ENCODE measurements at places on chromosomes 4 and X. TPM values are rescaled to one million over a fixed set of nuclear protein-coding genes. Genes with fewer than 3 reads are reported as not detected.

The MAGEA10 gene
- not detected for polyA plus RNA-seq

- DNase-seq: no peak
Observed at GRCh38 chr4:6198278-6198677, 2.1 kb downstream of the JAKMIP1 start.

The PABPC5 gene
- 0.99 TPM for polyA plus RNA-seq

The NLRP2B gene
- not detected for polyA plus RNA-seq

The USO1 gene
- 90.3 TPM for polyA plus RNA-seq

The PAK3 gene
- polyA plus RNA-seq: 0.16 TPM

- DNase-seq: no peak
Observed at GRCh38 chr4:44927399-44928380, 201.3 kb upstream of the GNPDA2 start.

DNA sequence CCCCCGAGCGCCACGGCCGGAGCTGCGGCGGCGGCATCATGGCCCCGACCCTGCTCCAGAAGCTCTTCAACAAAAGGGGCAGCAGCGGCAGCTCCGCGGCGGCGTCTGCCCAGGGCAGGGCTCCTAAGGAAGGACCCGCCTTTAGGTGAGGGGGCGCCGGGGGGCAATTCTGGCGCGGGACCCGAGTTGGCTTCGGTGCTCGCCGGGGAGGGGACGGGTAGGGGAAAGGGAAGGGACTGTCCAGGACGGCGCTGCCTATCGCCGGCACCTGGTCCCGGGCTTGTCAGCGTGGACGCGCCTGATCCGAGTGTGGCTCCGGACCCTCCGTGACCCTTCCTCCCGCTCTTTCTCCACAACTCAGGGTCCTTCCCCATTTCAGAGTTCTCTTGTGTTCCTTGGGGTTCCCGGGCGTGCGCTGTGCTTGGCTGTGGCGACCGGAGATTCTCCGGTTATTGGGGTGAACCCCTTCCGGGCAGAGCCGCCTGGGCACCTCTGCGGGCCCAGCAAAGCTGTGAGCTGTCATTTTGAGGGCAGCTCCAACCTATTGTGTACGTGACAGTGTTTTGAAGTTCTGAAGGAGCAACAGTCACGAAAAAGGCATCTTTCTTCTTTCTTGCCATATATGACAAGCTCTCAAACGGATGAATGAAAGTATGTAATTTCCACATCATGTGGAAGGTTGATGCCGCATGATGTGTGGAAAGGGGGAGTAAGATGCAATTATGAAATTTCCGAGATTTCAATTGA lies 522 bp downstream of the FNIP2 start:
- no peak for DNase-seq

- no peak for DNase-seq
Observed at GRCh38 chr4:169948271-169948670, 77.9 kb downstream of the MFAP3L start.

- DNase-seq: no peak
Observed at GRCh38 chr4:18056030-18056429, 34.5 kb upstream of the LCORL start.

DNA sequence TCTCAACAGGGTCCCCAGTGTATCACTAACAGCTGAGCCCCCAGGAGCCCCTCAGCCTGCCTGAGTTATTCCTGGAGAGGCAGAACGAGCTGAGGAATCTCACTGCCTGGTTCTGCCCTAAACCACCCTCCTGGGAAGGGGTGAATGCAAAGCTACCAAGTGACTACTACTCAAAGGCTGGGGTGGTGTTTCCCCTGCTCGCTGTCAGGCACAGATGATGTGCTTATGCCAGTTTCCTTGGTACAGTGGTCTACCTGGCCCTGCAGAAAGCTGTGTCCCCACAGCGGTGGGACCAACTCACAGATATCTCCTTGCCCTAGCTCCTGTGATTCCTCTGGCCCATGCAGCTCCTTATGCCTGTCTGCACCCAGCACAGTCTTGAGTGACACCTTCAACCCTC lies 35.4 kb upstream of the ASMTL start:
- DNase-seq: no peak

- DNase-seq: no peak
Observed at GRCh38 chr4:16006771-16007446, 43.9 kb upstream of the FGFBP2 start.

The ASB12 gene
- polyA plus RNA-seq: not detected

The HGFAC gene
- polyA plus RNA-seq: not detected

DNA sequence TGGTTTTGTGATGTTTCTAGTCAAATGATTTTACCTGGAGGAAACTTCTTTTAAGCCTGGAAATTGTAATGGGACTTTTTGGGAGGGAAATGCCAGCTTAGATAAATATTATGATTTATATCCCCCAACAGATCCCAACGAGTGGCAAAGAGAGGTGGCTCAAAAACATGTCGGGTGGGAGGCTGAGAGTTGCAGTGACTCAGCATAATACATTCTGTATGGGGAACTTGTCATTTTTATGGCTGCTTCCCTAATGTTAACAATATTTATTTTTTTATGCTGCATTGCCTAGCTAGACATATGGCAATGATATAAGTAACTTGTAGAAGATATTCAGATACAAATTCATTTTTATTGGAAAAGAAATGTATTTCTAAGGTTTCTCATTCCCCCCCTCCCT lies 219.0 kb downstream of the ARHGAP10 start:
- no peak for DNase-seq

GRCh38 chr4:38865445-38865844 lies 2.2 kb upstream of the FAM114A1 start:
- DNase-seq: no peak

DNA sequence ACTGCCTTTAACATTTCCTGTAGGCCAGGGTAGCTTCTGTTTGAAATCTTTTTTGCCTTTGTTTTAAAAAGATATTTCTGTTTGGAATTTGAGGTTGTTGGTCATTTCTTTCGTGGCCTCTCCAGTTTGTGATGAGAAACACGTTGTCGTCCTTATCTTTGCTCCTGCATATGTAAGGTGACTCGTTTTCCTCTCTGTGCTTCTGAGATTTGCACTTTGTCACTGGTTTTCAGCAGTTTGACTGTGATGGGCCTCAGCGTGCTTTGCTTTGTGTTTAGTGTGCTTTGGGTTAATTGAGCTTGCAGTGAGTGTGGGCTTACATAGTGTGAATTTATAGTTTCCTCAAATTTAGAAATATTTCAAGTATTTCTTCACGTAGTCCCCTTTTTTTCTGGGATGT lies 81.5 kb downstream of the FAM193A start:
- no peak for DNase-seq

DNA sequence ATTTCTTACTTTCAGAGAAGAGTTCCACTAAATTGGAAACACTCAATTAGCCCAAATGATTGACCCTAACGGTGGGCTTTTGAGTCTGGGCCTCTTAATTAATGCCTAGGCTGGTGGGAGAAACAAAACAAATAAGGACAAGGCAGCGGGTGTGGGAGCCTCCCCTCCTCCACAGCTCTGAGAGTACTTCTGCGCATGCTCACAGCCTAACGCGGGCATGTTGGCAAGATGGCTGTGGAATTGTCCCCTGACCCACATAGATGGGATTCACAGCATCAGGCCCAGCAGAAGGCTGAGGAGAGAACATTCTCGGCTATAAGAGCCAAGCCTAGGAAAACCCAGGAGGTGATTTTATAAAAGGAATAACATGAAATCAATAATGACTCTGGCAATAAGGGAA lies 230.1 kb downstream of the HS6ST2 start:
- DNase-seq: no peak

GRCh38 chrX:52031371-52031770 lies 37.6 kb downstream of the MAGED4B start:
- no peak for DNase-seq

DNA sequence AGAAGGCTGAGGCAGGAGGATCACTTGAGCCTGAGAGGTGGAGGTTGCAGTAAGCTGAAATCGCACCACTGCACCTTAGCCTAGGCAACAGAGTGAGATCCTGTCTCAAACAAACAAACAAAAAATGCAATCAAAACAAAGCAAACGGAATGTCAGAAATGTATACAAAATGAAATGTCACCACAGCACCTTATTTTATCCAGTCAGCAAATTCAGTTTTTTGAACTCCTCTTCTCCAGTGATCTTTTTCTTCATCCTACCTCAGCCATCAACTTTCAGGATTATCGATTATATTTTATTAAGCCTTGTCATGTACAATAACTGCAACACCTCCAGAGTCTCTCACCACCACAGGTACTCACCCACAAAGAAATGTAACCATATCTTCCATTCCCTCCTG lies 31.1 kb upstream of the HPGDS start:
- no peak for DNase-seq

DNA sequence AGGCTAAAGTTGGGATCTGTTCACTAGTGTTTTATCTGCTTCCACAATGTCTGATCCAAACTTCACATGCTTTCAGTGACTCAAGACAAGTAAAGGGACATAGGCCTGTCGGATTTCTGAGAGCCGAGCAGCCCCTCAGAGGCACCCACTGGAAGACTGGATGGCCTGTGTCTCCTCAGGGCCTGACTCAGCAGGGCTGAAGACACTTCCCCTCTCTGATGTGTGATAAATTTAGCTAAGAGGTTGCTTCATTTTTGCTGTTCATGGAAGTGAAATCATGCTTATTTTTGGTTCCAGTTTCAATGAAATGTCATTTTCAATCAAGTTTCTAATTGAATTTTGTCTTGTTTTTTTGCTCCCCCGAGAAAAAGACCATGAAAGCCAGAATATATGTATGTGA lies 93.7 kb downstream of the MXRA5 start:
- no peak for DNase-seq

GRCh38 chr4:11223311-11223710 lies 205.4 kb downstream of the HS3ST1 start:
- DNase-seq: no peak

- no peak for DNase-seq
Observed at GRCh38 chr4:83785891-83786290, 250.0 kb downstream of the GPAT3 start.

DNA sequence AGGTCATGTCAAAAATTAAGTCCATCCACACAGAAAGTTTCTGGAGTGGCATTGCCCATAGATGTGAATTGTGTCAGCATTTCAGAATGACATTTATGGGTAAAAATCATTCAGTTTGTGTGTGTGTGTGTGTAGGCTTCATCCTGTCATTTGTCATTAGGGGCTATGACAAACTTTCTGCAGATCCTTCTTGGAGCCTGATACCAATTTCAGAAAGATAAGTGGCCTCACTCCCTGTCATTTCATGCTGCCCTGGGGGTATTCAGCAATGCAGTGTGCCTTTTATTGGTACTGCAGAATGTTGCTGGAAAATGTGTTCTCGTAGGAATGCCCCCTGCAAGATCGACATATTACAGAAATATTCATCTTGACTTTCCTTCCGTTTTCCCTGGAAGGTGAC lies 659.7 kb downstream of the NLGN4X start:
- DNase-seq: no peak

DNA sequence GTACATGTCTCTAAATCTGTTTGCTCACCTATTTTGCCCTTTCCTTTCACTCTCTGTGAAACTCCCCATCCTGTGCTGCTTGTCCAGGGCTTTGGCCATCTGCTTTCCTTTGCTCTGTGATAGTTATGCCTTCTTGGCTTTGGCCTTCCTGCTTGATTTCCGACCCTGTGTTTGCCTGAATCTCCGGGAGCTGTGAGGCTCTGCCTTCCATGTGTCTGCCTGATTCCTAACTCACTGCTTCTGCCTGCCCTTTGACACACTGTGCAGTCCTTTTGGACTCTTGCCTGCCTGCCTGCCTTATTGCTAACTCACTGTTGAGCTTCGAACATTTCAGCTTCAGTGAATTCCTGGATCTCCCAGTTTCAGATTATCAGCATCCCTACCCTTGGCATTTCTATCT lies 143.1 kb downstream of the C4orf33 start:
- no peak for DNase-seq

GRCh38 chr4:6123116-6123515 lies 77.2 kb downstream of the JAKMIP1 start:
- DNase-seq: no peak

DNA sequence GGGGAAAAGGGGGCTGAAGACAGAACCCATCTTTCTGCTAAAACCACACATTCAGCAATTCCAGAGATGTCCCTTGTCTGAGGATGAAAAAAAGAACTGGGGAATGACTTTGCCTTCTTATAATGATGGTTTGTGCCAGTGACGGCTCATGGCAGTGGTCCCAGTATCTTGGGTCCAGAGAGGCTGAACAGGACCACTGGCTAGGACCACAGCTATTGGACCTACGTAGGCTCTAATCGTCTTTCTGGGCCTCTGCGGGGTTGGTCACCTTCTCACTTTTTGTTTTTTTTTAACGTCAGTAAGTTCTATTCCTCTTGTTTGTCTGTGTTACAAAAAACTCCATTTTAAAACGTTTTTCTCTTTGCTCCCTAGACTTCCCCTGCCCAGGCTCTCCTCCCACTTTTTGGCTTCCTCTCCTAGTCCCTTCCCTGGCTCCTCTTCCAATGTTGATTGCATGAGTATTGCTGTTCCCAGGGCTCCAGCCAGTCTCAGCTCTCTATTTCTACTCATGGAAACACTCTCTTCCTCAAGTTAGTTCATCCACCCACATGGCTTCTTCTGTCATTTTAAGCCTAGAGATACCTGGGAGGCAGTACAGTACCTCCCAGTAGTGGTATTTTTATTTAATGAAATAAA lies 52.6 kb upstream of the STX18 start:
- DNase-seq: no peak

DNA sequence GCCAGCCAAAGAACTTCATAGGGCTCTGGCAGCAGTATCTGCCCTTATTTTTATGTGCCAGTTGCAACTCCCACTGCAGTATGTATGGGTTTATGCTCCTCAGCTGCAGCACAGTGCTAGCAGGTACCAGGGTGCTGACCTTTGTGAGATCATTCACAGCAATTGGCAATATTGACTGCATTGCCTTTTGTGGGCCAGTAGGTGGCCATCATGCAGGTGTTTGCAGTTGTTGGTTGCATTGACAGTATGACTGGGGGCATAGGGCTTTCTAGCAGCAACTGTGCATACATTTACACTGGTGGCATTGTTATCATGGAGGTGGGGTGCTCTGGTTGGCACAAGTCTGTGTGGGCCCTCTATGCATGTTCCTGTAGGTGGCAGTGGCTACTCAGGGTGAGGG lies 42.5 kb downstream of the FAAH2 start:
- no peak for DNase-seq

The PPP2R2C gene
- not detected for polyA plus RNA-seq

DNA sequence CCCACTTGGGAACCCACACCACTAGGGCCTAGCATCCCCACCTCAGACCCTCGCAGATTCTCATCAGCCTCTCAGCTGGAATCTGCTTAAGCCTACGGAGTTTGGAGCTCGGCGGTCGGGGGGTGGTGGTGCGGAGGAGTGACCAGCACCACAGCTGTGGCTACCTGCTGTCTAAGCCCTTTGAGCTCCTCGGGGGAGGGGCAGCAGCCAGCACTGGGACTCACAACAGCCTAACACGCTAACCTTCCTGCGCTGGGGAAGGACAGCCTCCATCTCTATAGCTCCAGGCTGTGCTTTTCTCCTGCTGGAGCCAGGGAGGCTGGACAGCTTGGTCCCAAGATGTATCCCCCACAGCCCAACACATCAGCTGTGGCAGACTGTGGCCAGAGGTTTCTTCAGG lies 281.5 kb downstream of the USP46 start:
- DNase-seq: no peak
